ENCODE measurements at places on chromosomes 7 and 10.

DNA sequence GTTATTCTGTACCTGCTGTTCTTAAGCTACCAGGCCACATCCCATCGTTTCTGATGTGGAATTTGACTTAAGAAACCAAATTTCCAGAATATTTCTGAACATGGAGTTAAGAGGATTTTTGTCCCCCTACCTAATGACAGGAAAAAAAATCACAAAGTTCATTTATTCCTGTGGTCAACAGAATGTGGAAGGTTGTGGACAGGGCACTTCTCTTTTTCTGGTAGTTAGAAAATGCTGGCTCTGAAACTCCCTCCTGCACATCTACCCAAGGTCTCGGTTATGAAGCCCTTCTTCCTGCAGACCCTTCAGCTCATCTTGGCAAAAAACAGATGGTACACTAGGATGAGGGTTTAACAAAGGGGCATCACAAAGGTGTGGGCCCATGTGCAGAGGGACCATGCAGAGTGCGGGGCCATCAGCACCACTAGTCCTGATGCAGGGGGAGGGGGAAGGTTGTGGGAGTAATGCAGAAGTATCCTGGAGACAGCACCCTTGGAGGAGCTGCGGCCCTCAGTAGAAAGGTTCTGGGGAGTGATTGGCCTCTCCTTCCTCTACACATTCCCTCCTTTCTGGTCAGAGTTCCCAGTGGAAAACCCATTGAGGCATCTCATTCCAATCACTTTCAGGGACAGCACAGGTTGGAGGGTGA lies 9.8 kb downstream of the ALOX5 start:
- no peak for DNase-seq

GRCh38 chr10:26737730-26738129 lies 40.2 kb downstream of the PDSS1 start:
- DNase-seq, result no peak

DNA sequence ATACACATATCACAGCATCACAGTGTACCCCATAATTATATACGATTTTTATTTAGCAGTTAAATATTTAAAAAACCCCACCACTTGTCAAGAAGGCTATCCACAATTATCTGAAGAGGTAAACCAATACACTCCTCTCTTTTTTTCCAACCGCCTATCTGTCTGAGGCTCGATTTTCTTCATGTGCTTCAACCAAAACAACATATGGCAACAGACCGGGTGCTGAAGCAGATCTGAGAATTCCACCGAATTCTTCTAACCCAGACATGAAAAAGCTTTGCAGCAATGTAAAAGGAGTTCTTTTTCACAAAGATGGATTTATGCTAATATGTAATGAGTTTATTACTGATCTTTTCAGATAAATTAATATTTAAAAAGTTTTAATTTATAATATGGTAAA lies 132.4 kb upstream of the RHEB start:
- no peak for DNase-seq

- DNase-seq, result no peak
These were observed 111.5 kb upstream of the PHYHIPL start for GRCh38 chr10:59064759-59065539.

- no peak for DNase-seq
These were observed 24.5 kb upstream of the KCTD7 start for GRCh38 chr7:66604198-66604597.

DNA sequence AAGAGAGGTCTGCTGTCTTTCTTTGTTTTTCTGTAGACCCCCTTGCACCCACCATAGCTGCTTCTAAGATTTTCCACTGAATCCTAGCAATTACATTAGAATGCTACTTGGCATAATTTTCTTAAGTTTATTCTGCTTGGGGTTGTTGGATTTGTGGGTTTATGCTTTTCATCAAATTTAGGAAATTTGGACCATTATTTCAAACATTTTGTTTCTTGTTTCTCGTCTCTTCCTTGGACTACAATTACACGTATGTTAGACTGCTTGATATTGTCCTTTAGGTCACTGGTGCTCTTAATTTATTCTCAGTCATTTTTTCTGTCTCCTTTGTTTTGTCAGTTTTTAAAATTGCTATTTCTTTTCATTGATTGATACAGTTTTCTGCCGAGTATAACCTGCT lies 65.8 kb downstream of the FANK1 start:
- no peak for DNase-seq

DNA sequence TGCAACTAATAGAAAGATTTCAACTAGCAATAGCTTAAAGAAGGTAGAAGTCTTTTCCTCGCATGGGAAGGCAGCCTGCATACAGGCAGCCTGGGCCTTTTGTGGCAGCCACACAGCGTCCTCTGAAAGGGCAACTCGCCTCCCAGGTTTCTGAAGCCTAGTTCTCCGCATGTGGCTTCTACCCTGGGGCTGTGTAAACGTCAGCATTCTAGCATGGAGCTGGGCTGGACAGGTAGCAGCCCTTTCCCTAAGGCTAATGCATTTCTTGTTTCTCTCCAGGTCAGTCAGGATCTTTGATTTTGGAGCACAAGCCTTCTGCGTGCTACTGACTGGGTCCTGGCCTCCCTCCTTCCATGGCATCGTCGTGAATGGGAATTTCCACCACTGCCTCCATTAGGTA lies 23.8 kb upstream of the SEC61G start:
- no peak for DNase-seq

- DNase-seq, result no peak
These were observed 26.4 kb downstream of the CHST15 start for GRCh38 chr10:124066781-124067714.

DNA sequence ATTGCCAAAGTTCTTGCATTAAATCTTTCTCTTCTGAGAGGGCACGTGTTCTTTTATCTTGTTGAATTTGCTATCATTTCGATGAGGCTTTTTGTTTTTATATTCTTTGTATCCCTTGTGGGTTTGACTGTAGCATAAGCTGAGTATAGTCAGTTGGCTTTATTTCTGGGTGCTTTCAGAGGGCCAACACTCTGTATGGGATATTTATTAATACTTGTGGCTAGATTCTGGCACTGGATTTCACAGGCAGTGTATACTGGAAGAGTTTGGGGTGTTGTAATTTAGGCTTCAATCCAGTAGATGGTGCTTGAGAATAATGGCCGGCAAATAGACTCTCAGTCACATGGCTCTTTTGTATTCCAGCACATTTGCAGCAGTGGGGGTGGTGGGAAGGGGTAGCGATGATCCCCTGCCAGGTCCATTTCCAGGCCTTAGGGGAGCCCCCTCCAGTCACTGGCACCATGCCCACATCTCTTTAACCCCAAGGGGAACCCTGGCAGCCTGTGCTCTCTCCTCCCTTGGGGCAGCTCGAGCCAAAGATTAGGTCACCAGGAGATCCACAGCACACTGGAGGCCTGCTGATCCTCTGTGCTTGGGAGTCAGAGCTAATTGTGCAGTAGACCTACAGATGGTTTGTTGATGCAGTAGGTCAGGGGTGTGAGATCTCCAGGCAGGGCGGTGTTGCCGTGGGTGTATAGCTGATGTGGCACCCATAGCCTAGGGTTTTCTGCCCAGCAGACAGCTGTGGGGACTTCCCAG lies 81.8 kb downstream of the PTPN20 start:
- no peak for DNase-seq

DNA sequence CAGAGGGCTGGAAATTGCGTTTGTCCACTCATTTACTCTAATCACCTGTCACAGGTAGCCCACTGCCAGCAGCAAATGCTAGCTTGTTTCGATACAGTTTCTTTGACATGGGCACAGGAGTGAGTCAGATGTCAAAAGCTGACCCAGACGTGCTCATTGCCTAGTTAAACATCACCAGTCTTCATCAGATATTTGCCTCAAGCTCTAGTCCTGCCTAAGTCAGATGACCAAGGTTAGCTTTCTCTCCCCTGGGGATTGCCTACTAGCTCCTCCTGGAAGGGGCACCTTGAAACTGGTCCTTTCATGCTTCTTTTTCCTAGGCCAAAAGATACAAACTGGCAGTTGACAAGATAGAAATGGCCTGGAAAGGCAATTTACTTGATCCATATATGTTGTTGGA lies 35.2 kb downstream of the GPAM start:
- DNase-seq, result no peak

GRCh38 chr10:132020456-132020855 lies 38.7 kb upstream of the BNIP3 start:
- no peak for DNase-seq

DNA sequence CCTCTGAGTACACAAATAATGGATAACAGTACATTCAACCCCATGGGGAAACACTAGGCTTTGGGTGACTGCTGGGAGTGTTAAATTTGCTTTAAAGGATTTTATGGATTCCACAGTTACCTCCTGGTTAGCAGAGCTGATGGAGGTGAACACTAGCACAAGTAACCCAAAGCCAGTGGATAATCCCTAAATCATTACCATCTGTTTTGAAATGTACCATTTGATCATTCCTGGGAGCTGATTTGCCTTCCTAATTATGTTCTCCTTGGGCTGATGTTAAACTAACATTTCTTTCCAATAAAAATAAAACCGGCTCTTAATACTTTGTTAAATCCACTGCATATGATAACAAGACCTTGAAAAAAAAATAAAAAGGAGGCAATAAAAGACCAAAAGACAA lies 493.9 kb downstream of the PLXNA4 start:
- no peak for DNase-seq

DNA sequence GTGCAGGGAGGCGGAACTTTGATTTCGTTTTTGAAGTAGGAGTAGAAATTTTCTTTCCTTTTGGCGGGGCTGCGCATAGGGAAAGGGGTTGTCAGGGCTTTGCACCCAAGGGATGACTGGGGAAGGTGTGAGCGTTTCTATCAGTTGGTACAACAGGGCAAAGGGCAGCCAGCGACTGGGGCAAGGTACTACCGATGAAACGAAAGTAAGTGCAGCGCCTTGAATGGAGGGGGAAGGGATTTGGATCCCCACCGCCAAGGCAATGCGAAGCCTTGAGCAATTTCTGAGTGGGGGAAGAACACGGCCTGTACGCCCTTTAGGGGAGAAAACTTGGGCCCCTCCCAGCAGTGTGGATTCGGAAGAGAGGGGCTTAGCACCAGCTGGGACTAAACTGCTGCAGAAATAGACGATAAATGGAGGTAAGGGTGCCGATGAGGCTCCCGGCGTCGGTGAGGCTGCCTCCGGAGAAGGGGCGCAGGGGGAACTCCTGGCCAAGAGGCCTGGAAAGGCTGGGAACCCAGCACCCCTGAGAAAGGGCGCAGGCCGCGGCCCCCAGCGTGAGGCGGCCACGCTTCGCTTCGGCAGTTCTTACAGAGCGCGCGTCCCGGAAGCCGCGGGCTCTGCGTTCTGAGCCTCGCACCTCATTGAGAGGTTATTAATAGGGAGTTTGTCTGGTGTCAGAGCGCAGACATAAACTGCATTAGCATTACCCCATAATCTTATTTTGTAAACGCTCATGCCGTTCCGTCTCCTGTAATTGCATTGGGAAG lies 10.0 kb upstream of the TLX1 start:
- DNase-seq, result no peak

DNA sequence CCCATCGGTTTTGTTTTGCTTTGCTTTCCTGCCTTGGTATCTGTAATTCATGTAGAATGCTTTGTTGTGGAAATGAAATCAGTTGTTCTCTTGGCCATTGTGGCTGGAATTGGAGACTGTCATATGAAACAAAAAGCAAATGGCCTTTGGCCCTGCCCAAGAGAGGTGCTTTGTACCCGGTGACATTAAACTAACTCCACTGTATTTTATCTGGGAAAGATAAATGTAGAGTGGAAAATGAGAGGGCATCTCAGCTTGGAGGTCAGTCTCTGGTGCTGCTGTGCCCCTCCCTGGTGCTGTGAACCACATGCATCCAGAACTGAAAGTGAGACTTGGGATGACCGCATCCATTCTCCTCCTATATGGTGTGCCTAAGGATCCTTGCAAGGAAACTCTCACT lies 75.4 kb downstream of the CDK1 start:
- no peak for DNase-seq

- DNase-seq, result no peak
These were observed 276.1 kb upstream of the NEBL start for GRCh38 chr10:21172930-21173801.

- no peak for DNase-seq
These were observed 7.3 kb downstream of the SEPHS1 start for GRCh38 chr10:13340626-13341376.

GRCh38 chr10:31014161-31014875 lies 17.3 kb downstream of the ZNF438 start:
- no peak for DNase-seq

DNA sequence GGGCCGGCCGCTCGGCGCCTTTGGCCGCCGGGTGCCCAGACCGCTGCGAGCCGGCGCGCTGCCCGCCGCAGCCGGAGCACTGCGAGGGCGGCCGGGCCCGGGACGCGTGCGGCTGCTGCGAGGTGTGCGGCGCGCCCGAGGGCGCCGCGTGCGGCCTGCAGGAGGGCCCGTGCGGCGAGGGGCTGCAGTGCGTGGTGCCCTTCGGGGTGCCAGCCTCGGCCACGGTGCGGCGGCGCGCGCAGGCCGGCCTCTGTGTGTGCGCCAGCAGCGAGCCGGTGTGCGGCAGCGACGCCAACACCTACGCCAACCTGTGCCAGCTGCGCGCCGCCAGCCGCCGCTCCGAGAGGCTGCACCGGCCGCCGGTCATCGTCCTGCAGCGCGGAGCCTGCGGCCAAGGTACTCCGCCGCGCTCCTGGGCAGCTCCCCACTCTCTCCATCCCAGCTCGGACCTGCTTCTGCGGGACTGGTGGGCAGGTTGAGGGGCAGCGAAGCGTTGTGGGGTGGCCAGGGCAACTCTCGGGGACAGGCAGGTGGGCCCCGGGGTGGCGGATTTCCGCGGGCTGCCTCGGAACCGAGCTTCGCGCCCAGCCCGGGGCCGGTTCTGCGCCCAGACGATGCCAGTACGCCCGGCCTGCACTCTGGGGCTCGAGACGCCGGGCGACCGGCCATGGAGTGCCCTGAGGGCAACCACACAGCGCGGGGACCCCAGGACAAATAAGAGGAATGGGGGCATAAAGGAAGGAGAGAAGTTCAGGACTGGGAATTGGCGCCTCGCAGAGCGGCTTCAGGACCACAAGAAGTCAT lies 578 bp downstream of the HTRA1 start:
- DNase-seq, result no peak

- no peak for DNase-seq
These were observed 6.5 kb upstream of the SDK1 start for GRCh38 chr7:3294432-3295100.

DNA sequence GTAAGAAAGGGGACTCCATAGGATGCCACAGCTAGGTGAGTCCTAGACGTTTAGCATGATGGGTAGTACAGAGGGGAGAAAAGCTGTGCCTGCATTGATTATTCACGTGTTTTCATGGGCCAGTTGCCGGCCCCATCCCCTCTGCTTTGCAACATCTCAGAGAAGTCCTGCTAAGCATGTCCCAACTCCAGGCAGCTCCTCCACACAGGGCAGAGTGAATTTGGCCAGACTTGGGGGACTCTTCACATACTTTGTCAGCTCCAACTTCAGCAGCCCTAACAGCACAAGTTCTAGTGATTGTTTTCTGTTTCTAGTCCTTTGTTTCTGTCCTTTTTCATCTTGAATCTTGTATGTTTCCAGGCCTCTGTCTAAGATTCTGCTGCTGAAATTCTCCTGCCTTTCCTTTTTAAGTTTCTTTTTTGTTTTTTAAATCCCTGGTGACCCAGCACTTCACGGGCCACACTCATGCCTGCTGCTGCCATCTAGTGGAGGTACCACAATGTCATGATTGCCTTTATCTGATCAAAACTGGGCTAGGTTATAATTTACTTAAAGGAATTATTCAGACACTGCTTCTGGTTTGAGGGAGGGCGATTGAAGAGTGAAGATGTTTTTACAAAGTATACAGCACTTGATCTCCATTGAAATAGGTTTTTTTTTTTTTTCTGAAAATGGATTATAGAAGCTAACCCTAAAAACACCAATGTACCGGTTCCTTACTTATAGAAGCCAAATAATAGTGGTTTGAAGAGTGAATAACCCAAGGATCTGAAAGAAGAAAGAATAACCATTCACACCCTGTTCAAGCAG lies 276.9 kb downstream of the CSTF2T start:
- peak; percentile 49 for DNase-seq

- DNase-seq, result no peak
These were observed 52.4 kb upstream of the EEPD1 start for GRCh38 chr7:36100634-36101033.

GRCh38 chr7:149785983-149786382 lies 12.6 kb upstream of the ZNF467 start:
- DNase-seq, result no peak
